ENCODE measurements at places on chromosomes 5 and 9.

DNA sequence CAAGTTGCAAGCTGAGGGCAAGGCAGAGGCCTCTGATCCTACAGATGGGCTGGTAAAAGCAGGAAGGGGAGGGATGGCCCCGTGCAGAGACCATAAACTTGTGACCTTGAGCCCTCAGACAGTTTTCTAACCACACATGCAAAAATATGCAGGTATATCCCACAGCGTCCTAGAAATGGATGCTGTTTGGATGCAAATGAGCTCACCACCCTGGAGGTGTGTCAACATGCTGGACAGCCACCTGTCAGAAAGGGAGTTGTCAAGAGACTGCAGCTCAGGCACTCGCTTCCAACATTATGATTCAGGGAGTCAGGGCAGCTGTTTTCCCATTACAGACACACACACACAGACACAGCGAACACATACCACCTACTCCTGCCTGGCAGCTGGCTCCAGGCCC is 97.3 kb upstream of the PANK3 start:
- ATAC-seq: no peak

DNA sequence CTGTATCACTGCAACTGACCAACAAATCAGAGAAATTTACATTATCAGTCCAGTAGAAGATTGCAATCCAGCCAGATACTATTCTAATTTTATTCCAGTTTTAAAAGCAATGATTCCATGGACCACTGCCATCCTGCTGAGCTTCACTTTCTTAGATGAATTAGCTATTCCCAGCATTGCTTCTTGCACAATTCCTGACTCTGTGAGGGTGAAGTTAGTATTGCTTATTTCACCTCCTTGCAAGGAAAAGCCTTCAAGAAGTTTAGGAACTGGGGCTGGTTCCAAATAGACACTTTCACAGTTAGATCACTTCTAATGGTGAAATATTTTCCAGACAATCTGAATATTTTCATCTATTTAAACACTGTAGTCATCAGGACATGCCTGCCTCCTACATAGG is 338.6 kb upstream of the TNC start:
- no peak for ATAC-seq

- ATAC-seq: no peak
Observed at GRCh38 chr9:98328141-98328540, 72.7 kb upstream of the TBC1D2 start.

- ATAC-seq: no peak
Observed at GRCh38 chr5:39720136-39720535, 295.4 kb upstream of the DAB2 start.

DNA sequence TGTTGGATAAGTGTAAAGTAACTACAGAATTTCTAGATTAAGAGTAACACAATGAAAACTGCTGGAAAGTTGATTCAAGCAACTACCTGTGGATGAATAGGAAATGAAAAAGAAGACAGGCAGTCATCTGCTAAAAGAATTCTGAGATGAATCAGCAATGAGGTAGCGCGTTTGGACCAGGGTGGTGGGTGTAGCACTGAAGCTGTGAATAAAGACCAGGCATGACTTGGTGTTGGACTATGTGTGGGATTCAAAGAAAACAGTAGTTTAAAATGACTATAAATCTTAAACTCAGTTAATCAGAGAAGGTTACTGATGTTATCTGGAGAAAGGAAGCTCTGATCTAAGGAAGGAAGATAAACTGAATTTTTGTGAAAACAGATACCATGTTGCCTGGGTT is 159.8 kb downstream of the FBN2 start:
- no peak for ATAC-seq

DNA sequence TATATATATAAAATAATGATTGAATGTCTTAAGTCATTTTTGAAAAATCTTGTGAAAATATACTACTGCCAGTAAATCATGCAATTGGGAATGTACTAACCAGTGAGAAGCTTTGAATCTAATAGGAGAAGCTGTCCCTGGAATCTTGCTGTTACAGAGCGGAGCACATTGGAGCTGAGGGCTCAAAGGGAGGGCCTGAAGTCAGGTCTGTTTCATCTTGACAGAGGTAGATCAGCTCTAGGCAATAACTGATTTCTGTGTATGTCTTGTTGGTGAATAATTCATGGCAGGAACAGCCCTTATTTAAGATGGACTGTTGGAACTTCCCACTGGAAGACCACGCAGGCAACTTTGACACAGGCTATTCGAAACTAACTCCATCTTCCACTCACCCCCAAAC is 17.5 kb downstream of the CAMK4 start:
- ATAC-seq: no peak

DNA sequence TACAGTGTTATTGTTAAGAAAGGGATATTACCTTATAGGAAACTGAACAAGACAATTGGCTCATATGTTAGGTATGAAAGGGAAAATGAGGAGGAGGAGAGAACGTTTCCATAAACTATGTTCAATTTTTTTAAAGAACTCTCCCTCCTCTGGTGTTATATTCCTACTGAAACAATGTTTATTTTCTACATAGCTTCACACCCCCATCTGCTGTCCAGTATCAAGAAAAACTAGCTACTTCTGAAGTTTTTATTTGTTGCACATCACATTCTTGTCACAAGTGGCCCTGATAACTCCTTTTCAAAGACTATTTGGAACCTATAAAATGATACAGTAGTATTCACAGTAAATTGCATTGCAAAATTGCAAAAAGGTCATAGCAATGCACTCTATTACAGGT is 223.4 kb upstream of the FAM174A start:
- no peak for ATAC-seq

DNA sequence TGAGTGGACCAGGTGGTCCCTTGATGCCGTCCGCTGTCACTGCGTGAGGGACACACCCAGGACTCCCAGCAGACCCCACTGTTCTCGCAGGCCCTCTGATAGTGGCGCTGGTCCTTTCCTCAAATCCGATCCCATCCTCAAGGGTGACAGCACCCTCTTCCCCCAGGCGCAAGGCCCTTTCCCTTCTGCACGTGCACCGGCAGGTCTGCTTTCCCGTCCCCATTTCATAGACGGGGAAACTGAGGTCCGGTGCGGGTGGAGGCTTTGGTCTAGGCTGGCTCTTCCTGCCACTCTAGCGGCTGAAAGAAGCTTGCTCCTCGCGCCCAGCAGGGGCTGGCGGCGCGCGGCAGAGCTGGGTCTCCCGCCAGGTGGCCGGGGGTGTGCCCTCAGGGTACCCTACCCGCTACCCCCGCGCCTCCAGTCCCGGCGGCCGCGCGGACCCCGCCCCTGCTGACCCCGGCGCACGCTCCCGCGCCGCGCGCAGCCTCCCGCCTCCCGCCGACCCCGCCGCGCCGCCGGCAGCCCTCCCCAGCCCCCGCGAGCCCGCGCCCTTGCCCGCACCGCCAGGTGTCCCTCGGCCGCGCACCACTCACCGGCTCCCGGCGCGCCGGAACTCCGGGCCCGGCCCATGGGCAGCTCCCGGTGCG is 453 bp downstream of the RASGEF1C start:
- peak; percentile 29 for ATAC-seq

- no peak for ATAC-seq
Observed at GRCh38 chr5:64987768-64988167, 219.0 kb downstream of the CWC27 start.

- ATAC-seq: no peak
Observed at GRCh38 chr5:7419367-7419766, 23.4 kb downstream of the ADCY2 start.

DNA sequence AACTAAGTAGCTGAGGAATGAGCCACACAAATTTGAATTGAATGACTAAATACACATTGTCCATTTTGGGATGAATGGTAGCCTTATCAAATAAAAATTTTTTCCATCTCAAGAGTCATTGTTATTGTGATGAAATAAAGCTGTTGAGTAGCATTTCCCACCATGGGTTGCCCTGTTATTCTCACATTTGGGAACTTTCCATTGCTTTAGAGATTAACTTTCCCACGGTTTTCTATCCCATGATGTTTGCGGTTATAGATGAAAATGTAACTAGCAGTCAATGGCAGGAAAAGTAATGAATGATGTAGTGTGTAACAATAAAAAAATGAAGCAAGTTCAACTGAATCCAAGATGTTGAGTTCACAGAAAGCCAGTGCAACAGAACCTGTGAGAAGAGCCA is 59.9 kb upstream of the PLPP1 start:
- ATAC-seq: no peak

DNA sequence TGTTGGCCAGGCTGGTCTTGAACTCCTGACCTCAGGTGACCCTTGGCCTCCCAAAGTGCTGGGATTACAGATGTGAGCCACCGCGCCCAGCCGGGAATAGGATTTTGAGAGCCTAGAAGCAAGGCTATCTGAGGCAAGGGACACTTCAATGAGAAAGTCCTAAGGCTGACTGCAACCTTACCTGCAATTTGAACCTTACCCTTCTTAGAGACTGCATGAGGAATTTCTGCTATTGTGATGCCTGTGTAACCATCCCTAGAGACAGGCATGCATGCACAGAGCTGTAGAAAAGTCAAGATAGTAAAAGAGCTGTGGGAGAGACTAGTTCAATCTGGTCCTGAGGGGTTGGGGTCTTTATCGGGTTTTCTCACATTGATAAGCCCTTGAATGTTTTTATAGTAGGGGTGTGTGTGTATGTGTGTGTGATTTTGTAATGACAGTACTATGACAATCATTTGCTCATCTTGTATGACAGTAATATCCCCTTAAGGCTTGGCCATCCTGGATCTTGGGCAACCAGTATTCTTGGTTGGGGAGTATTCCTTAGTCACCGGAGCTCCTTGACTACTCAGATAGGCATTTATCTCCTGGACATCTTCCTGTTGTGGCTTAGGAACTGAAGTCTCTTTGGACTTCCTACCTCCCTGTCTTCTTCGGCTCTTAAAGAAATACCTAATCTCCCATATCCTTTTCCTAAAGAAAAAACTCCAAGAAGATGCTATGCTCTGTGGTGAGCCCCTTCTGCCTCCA is 11.2 kb downstream of the DNAJB5 start:
- no peak for ATAC-seq

GRCh38 chr5:146877178-146877681 is 1.3 kb downstream of the PPP2R2B start:
- no peak for ATAC-seq

DNA sequence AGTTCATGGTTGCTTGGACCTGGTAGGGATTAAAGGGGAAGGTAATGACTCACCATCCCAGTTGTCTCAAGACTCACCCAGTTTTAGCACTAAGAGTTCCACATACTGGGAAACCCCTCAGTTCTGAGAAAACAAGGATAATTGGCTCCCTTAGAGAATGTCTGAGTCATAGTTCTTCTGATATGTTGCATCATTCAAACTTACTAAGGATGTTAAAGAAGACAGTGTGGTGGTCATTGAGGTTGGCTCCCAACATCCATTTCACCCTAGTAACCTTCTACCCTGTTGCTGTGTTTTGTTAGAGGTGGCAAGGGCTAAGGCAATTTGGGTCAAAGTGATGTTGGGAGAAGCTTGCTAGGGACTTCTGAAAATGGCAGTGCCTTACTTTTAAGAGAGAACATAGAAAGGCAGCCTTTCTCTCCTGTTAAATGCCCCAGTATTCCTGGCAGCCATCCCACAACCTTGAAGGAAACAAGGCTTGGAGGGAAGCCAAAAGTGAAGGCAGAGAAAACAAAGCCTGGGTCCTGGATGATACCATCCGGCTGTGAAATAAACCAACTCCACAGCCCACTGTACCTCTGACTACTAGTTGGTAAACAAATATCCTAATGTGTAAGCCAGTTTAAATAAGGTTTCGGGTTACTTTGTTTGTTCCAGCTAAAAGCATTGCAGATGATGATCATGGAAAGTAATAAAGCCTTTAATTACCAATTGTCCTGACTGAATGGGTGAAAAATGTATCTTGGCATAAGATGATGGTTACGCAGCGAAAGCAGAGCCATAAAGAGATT is 80.4 kb upstream of the ADAMTSL1 start:
- ATAC-seq: no peak

DNA sequence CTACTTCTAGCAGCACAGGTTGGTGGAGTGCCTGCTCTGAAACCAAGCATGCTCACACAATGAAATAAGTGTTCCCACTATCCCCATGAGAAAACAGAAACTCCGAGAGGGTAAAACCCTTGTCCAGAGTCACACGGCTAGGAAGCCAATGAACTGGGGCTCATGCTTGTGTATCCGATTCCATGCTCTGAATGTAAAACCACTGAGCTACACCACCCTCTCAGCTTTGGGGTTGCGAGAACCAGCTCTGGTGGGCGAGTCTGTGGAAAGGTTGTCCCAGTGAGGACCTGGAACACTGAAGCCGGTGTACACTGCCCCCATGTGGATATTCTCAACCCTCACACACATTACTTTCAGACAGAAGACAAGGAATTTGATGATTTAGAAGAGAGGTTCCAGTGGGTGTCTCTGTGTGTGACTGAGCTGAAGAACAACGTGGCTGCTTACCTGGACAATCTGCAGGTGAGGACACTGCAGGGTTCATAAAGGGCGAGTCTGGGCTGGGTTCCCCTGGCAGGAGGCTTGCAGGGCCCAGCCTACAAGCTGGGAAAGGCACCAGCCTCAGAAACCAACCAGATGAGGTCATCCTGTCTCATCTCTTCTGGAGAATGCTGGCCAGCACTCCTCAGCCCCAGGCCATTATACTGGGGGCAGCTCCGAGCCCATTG is 37.4 kb downstream of the ARHGEF37 start:
- peak; percentile 70 for ATAC-seq

GRCh38 chr9:135240871-135241311 is 153.4 kb downstream of the OLFM1 start:
- no peak for ATAC-seq

GRCh38 chr9:109733690-109734089 is 46.3 kb upstream of the PALM2AKAP2 start:
- ATAC-seq: no peak

- no peak for ATAC-seq
Observed at GRCh38 chr5:5424736-5425135, 2.3 kb downstream of the ICE1 start.

GRCh38 chr5:69492391-69492922 is at the start of gene OCLN:
Gene OCLN (plus strand): TSS chr5:69492790. CDS start chr5:69504245, 11,455 bp downstream.
- peak; percentile 59 for ATAC-seq

DNA sequence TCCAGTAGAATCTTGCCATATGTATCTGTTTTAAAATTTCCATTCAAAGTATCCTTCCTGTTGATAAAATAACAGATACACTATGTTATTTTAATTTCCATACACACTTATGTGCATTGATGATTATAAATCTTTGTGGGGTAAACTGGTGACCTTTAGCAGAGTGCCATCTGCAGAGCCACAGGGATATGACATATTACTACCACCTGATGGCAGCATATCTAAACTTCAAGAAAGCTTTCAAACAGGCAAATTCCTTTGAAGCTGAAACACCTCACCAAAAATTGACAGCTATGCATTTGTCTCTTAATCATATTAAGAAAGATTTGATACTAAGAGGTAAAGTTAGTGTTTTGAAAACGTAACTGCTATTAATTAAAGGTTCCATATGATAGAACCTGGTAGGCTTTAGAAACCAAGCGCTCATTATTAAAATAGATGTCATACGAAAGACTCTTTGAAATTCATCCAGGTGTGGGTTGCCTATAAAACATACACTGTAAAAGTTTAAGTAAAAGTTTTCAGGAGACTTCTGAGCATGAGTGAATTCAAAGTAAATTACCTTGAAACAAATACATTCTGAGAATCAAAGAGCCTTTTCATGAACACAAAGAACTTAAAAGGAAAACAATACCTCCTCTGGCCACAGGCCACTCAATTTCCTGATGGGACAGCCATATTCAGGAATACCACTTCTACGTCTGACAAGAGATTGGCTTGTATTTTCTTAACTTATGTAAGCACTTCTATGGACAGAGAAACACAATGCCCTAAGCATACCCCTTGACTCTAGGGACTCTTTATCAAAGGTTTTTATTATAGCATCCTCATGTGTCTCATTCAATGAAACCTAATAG is 93.3 kb downstream of the KIAA0825 start:
- ATAC-seq: no peak
